Breast epithelium (tissue), 4 donors: ENCODE measurements at places on chromosomes 1 and 21. TPM values are rescaled to one million over a fixed set of nuclear protein-coding genes. Genes with fewer than 3 reads are reported as not detected.

Gene LAX1
- 2.7 TPM for total RNA-seq

Gene RXFP4
- not detected for total RNA-seq

Gene HSD3B1
- total RNA-seq, result not detected

DNA sequence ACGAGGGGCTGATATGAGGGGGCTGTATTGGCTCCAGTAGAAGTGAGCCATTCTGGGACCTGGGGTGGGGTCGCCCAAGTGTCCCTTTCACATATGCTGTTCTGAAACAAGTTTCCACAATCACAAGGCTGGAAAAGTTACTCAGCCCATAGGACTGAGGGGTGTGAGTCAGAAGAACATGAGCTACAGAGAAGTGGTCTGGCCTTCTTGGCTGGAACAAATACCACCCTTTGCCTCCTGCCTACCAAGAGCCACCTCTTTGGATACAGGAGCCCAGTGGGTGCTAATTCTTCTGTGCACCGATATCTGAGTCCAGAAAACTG, 42.4 kb downstream of the MEF2D start:
- no peak for DNase-seq
- H3K4me1 ChIP-seq, result peaks cover 6% of the 10 kb centered on the region
- no peaks in the 10 kb centered on the region for H3K27me3 ChIP-seq
- no peaks in the 10 kb centered on the region for H3K36me3 ChIP-seq

- H3K4me1 ChIP-seq, result no peaks in the 10 kb centered on the region
- H3K36me3 ChIP-seq, result no peaks in the 10 kb centered on the region
- no peak for DNase-seq
- no peak overlapping the region for H3K4me3 ChIP-seq
- no peaks in the 10 kb centered on the region for H3K27me3 ChIP-seq
Measured at GRCh38 chr1:155236451-155236850, 18.8 kb downstream of the ENTREP3 start.

- H3K4me1 ChIP-seq, result no peaks in the 10 kb centered on the region
- H3K27ac ChIP-seq, result peak overlapping the region; percentile 87
Measured at GRCh38 chr1:91712393-91712792, 173.6 kb downstream of the TGFBR3 start.

DNA sequence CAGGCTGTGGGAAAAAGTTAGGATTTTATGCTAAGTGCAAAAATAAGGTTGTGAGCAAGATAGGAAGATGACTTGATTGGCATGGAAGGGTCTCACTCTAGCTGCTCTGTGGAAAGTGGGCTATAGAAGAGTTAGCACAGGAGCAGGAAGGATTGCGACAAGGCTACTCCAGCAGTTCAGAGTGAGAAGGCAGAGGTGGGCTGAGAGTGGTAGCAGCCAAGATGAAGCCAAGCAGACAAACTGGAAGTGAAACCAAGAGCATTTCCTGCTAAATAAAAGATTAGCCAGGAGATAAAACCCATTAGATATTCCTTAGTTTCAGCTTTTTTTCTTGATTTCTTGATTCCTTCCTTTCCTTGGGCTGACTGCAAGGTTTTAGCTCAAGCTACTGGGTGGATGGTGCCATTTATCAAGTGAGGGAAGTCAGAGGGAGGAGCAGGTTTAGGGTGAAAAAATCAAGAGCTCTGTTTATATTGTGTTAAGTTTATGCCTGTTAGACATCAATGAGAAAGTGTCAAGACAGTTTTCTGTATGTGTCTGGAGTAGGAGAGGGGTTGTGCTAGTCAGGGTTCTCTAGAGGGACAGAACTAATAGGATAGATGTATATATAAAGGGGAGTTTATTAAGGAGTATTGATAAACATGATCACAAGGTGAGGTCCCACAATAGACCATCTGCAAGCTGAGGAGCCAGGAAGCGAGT, 33.1 kb upstream of the ZNF644 start:
- no peak overlapping the region for H3K4me3 ChIP-seq
- H3K4me1 ChIP-seq, result no peaks in the 10 kb centered on the region
- no peaks in the 10 kb centered on the region for H3K36me3 ChIP-seq
- no peak overlapping the region for H3K27ac ChIP-seq

DNA sequence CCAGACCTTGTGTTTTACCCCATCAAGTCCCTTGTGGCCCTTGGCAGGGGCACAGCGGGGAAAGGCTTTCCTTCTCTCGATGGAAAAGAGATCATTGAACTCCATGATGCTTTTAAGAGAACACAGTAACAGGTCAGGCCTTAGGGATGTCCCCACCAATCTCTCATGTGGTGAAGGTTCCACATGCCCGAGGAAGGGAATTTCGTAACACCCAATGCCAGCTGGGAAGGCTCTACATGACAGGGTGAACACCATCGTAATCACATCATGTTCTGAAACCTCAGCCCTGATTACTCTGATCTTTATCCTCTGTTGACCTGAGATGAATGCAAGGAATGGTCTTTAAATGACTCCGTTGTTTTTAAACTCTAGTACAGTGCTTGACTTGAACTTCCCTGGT, 105.5 kb upstream of the SPAG17 start:
- H3K4me1 ChIP-seq, result no peaks in the 10 kb centered on the region
- no peak overlapping the region for H3K4me3 ChIP-seq

- no peaks in the 10 kb centered on the region for H3K4me1 ChIP-seq
- H3K36me3 ChIP-seq, result no peaks in the 10 kb centered on the region
- no peak overlapping the region for H3K4me3 ChIP-seq
- DNase-seq, result no peak
Measured at GRCh38 chr1:204044448-204044847, 28.5 kb upstream of the SOX13 start.
